ENCODE measurements at places on chromosomes 3 and 15.

- DNase-seq: no peak
Observed at GRCh38 chr15:67770358-67770628, 55.0 kb upstream of the SKOR1 start.

GRCh38 chr15:92028389-92028724 lies 174.8 kb downstream of the SLCO3A1 start:
- no peak for DNase-seq

- no peak for DNase-seq
Observed at GRCh38 chr3:123424321-123424998, 24.4 kb downstream of the ADCY5 start.

- DNase-seq: no peak
Observed at GRCh38 chr3:136503056-136503455, 249.1 kb downstream of the STAG1 start.

DNA sequence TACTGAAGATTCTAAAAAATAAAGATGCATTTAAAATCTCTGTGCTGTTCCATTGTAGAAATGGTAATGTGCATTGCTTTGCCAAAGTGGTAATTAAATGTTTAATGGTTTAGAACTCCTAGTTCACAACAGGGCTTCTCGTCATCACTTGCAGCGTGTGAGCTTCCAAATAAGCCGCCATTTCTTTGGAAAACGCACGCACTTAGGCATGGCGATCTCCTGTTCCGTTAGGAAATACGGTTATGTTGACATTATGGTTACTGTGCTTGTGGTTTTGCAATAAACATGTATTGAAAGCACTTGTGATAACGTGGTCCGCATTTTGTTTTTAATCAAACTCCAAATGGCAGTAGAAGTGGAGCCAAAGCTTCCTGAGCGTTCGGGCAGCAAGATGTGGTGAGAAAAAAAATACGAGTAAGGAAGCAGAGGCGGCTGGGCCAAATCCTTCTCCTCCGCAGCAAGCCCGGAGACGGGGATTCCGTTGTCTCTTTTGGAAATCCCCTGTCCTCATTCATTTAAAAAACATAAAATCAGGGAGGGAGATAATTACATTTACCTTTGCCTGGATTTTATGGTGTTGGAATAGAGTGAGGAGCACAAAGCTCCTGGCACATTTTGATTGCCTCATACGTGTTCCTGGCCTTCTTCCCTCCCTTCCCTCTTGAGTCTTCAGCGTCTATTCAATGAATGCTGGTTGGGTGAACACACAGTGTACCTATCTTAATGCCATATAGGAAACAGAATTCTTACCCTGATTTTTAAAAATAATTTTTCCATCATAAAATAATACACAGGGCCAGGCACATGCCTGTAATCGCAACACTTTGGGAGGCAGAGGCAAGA lies 97.5 kb downstream of the SLC49A4 start:
- DNase-seq: no peak

DNA sequence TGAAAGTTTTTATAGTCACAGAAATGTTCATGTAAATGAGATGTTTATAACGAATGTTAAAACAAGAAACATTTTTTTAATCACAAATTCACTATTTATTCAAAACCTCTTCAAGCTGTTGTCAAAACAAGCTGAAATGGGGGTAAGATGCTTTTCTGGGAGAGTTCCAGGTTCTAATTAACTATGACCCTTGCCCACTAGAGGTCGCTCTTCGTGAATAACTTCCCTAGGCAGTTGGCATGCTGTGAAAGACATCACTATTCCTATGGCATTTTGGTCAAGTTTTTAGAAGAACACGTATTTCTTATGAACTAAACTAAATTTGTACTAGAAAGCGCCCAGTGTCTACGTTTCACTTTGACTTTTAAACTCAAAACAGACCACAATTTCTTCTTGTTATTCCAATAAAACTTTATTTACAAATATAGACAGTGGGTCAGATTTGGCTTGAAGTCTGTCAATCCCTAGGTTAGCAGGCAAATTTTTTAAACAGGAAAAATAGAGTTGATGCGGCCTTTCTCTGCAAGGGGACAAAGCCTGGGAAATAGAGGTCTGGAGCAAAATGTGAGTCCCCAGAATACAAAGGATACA lies 62.8 kb upstream of the CMTM8 start:
- DNase-seq: no peak

DNA sequence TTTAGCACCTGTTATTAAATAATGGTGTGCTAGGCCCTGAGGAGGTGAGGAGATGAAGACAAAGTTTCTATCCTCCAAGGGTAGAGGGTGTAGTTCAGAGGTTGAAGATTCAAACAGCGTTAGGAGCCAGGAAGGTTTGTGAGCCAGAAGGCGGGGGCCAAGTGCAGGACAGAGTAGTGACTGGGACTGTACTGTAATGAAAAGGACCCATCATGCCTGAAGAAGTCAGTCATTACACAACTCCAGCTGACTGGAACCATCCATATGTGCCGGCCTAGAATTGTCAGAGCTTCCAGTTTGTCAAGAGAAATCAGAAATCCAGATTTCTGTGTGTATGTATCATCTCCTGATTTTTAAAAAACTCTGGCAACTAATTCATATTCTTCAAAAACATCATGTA lies 54.8 kb downstream of the FILIP1L start:
- no peak for DNase-seq

DNA sequence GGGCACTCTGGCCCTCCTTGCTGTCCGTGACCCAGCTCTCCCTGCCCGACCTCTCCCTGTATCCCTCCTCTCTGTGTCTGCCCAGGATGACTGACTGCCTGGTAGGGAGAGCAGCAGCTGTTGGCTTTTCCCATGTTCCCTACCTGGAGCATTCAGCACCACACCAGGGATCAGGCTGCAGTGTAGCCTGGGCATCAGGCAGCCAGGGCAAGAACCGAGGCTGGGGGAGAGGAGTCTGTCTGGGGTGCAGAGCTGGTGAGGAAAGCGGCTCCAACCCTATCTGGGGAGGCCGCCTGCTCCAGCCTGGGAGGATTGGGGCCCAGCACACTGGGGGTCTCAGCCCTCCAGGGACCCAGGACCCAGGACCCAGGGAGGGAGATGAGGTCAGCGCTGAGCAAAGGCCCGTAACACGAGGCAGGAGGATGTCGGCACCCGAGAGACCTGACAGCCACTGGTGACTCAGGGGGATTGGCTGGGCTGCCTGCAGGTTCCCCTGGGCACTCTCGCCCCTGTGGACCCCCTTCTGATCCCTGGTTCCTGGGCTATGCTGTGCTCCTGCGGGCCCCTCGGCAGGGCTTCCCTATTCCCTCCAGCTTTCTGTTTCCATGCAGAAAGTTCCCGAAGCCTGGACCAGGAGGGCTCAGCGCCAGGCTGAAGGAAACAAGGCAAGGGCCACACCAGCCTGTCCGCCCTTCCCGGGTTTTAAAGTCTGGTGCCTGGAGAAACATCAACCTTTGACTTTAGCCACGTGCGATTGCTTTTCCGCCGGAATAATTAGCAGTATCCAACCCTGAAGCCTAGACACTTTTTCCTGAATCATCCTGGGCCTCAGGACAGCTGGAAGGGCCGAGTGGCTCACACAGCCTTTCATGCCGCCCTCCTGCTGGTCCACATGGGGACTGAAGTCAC lies 128.2 kb upstream of the MEF2A start:
- no peak for DNase-seq

DNA sequence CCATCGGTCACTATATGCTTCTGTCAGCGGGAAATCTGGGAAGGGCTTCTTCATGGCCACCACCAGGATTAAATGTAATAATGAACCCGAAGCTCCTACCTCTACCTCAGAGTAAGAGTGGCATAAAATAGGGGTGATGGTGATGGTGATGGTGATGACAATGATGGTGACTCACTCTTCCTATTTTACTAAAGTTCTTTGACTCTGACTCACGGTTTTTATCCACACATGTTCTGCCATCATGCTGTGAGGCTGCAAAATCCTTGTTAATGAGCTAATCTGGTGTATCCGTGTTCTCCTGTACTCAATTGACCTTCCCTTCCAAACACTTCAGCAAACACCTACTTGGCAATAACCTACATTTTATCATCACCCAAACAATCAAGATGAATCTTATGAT lies 18.3 kb upstream of the FOXP1 start:
- DNase-seq: no peak

DNA sequence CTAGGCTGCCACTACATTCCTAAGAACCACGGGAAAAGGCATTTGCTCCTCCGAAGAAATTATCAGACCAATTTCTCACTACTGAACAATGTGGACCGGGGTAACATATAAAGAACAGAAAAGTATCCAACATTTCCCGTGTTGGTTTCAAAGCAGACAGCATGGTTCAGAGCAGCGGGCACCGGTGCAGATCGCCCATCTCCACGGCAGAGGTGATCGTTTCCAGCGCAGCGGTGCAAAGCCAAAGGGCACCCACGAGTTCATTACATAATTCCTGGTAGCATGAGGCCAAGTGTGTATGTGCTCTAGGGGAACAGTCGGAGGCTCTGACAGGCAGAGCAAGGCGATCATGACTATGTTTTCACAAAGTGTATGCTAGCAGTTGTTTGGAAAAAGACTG lies 13.2 kb downstream of the GRK7 start:
- no peak for DNase-seq

All from stimulated activated CD8-positive, alpha-beta memory T cell treated with anti-CD3 and anti-CD28 coated beads, Interleukin-7, amount 100 ng/mL, for 4 hours (primary cell).